Heart right ventricle (tissue), 16 donors: ENCODE measurements at places on chromosomes 6 and 20.

DNA sequence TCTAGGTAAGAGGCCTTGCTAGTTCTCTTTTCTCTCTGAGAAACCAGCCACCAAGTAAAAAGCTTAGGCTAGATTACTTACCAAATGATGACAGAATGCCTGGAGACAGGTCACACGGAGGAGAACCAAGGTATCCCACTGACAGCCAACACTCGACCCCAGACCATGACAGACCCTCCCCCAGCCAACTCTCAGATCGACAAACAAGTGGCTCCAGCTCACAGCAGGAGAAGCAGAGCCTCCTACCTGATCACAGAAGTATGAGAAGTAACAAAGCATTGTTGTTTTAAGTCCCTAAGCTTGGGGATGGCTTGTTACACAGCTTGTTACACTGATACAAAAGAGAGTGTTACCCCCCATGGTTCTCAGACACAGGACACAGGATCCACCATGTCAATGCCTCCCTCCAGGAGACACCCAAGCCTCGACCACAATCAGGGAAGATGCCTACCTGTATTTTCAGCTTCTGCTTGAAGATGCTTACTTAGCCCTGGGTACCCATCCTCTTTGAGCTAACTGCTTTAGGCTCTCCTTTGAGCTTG lies 423.8 kb upstream of the JARID2 start:
- no peak for DNase-seq

GRCh38 chr20:39268981-39269461 lies 306.9 kb downstream of the DHX35 start:
- DNase-seq: peak; percentile 55

- DNase-seq: peak; percentile 51
Measured at GRCh38 chr6:157527471-157527907, 146.5 kb downstream of the ZDHHC14 start.

GRCh38 chr6:2141644-2142290 lies 103.6 kb downstream of the GMDS start:
- no peak for DNase-seq

GRCh38 chr20:12605751-12606150 lies 403.0 kb upstream of the SPTLC3 start:
- DNase-seq: no peak

DNA sequence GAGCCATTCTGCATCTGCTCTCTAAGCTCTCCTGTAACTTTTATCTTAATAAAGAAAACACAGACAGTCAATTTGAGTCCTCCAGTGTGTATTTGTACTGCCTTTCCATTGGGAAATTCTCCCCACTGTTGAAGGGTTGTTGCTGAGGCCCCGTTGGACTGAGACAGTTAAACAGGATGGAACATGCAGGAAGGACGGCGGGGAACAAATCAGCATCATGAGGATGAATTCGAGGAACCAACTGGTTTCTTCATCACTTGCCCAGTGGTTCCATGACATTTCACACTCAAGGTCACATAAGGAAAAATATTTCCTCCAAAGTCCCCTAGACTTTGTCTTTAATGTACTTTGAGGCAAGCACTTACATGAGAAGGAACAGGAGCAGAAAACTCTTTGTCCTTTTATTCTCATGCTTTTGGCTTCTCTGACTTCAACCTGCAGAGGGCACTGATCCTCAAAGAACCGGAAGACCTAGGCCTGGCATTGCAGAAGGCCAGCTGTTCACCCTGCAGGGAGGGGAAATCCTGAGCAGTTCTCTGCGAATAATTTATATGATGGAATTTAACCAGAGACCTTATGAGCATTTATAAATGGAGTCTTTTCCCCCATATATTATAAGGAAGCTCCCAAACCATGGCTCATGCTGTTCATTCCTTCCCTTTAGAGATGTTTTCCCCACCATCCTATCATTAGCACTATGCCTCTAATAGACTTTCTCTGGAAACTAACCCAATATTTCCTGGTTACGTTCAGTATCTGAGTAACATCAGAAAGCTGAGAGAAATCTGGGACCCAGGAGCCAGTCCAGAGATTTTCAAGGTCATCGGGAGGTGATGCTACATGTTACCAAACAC lies 55.2 kb upstream of the ADGRF1 start:
- no peak for DNase-seq

DNA sequence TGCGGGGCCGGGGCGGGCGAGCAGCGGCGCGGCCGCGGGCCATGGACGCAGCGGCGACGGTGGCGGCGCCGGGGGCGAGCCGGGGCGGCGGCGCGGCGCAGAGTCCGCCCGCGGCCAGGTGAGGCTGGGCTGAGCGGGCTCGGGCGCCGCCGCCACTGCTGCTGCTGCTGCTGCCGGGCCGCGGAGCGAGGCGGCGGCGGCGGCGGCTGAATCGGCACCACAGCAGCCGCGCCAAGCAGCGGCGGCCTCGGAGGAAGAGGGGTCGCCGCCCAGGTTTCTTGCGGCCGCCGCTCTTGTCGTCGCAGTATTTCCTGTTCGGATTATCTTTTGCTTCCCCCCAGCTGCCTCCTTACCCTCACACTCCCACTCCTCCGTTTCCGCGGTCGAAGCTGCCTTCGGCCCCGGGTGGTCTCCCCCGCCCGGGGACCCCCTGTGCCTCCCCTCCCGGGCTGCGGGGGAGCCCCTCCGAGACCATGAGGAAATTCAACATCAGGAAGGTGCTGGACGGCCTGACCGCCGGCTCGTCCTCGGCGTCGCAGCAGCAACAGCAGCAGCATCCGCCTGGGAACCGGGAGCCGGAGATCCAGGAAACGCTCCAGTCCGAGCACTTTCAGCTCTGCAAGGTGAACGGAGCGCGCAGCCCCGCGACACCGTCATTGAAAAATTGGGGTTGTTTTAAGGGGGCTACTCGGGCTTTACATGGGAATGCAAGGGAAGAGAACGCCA lies at the start of gene STXBP5:
STXBP5 (plus strand) TSS at position 358 of the 726 bp plus-strand sequence; CDS start at position 474, 116 bp downstream.
- peak; percentile 57 for DNase-seq
